CD8-positive, alpha-beta T cell (primary cell): ENCODE measurements at places on chromosomes 3 and 15.

DNA sequence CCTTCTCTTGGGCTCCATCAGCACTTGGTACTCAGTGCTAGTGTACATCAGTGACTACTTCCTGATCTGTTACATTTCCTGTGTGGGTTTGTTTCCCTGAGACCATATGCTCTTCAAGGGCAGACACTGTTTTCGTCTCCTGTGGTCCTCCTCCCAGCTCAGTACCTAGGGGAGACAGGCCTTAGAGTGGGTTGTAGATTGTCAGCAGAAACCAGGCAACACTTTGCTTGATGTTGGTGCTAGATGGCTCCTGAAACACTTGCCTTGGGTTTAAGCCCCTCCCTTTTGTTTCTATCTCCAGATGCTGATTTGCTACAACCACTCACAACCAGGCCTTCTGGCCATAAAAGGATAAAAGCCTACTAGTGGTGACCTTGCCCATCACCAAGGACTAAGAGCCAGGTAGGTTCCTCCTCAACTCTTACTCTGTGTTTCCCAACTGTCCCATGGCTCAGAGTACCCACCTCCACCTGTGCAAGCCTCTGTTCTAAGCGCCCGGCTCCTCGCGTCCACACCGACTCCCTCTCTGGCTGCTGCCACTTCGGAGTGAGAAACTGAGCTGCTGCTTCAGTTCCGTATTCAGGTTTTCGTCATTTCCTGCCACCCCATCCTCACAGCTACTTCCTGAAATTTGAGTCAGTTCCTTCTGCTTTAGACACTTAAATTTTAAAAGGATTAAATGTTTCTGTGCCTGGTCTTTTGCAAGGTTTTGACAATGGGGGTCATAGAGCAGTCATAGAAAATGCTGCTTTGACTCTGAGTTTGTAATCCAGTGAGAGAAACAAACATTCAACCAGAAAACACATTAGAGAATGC, at the start of gene HCLS1:
Gene HCLS1, minus strand, starts transcription at position 548 of the 816 bp plus-strand sequence. CDS start 2,556 bp downstream, outside the sequence.
- peak; percentile 61 for DNase-seq

GRCh38 chr15:90055182-90055581, 47.1 kb downstream of the IDH2 start:
- no peak for DNase-seq

DNA sequence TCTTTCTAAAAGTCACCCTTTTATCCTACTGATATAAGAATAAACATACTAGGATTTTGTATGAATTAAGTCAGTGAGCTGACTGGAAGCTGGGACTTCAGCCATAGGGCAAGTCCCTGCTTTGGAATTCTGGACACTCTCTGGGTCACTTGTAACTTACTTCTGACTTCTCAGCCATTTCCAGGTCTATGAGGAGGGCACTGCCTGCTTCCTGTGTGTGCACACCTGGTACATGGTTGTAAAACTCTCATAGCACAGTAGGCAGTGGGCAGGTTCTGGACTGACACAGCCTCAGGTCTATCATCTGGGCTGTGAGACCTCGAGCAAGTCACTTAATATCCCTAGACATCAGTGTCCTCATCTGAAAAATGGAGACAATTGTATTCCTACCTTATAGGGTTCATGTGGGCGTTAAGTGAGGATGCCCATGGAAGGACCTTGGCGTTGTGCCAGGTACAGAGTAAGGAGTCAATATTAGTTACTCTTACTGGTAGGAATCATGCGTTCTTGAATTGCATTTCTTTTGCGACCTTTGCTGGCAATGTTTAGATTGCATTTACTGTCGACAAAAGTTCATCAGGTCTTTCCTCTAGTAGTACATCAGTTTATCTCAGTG, 27.5 kb upstream of the TGM5 start:
- DNase-seq = no peak

- DNase-seq = no peak
These were observed 45.5 kb downstream of the CBLB start for GRCh38 chr3:105823149-105823867.

DNA sequence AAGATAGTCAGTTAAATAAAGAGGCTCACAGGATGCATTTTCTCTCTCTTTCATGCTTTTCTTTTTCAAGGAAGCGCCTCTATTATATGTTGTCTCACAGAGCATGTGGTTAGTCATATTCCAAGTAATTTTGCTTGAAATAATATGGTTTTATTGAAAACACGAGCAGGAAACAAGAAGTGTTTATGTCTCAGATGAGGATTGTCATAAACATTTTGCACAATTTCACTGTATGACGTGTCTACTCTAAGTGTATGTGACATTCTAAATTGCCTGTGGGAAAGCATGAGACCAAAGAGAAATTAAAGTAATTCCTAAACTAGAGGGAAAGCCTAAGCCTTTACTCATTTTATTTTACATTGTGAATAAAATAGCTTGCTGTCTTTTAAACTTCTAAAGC, 818.6 kb downstream of the EPHA3 start:
- DNase-seq = no peak

DNA sequence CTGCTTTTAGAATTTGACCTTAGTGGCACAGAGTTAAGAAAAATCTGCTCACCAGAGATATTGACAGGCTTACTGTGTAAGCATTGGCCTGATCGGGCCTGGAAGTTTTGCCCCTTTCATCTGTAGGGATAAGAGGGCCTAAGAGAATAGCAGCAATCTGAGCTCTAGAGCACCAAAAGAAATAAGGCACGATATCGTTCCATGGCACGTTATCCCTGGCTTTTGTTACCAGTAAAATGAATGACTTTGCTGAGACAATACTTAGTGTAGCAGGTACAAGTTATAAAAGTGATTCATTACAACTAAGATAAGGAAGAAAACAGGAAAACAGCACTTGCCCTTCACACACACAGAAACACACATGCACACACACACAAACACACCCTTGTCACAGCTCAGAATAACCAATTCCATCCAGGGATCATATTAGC, 5.0 kb downstream of the THBS1 start:
- DNase-seq = no peak

- DNase-seq = no peak
These were observed 18.8 kb upstream of the CFAP161 start for GRCh38 chr15:81115054-81115939.

DNA sequence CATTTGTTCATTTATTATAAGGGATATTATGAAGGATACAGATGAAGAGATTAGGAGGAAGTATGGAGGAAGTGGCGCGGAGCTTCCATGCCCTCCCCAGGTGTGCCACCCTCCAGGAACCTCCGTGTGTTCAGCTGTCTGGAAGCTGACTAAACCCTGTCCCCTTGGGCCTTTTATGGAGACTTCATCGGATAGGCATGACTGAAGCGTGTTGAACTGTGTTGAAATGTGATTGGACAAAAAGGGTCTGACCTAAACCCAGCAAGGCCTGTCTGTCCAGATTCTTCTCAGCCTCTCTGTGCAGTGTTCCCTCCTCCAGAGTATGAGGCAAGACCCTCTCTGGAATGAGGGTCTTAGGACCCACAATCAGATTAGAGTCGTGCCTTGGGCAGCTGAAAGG, 31.7 kb downstream of the HACD3 start:
- DNase-seq = no peak

DNA sequence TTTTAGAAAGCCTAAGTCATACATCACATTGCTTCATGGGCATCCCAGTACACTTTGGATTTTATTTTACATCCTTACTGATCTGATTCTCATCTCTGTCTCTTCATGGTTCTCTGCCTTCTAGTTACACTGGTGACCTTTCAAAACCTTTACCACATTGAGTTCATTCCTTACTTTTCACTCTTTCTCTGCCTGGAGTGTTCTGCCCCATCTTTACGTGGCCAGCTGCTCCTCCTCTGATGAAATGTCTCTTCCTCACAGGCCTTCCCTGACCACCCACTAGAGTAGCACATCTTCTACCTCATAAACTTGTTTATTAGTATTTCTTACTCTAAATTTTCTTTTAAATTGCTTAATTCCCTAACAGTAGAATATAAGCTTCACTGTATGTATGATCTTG, 17.7 kb downstream of the CTNNB1 start:
- DNase-seq = no peak

DNA sequence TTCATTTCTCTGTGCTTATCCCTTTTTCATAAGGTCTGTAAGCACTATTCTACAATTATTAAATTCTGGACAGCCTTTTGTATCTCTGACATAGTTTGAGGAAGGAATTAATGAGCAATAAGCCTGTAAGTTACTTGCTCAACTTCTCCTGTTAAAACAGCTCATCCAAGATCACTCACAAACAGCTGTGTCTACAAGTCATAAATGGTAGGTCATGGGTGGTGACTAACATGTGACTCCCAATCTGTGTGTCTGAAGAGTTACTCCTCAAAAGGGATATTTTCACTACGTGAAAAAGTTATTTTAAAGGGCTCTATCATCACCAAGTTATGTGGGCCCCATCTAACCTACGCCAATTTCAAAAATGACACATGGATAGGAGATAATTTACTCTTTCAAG, 145.2 kb upstream of the CBLB start:
- DNase-seq = no peak

- no peak for DNase-seq
These were observed 7.4 kb downstream of the SPICE1 start for GRCh38 chr3:113507501-113508067.

DNA sequence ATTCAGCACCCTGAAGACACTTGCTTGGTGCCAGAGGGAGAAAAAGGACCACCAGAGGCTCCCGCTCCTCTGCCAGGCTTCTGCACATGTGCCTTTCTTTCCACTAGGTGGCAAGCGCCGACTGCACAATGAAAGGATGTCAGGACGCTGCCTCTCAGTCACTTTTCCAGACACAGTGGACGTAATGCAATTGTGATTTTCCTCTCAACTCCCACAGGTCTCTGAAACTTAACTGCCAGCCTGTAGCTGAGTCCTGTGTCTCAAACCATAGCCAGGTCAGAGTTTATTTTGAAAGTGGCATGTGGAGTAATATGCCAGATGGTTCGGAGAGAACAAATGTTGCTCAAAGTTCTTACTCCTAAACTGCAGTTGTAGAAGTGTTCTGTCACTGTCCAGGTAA, 162.9 kb downstream of the ITPR1 start:
- no peak for DNase-seq
